ENCODE measurements at places on chromosomes 2 and 18.

DNA sequence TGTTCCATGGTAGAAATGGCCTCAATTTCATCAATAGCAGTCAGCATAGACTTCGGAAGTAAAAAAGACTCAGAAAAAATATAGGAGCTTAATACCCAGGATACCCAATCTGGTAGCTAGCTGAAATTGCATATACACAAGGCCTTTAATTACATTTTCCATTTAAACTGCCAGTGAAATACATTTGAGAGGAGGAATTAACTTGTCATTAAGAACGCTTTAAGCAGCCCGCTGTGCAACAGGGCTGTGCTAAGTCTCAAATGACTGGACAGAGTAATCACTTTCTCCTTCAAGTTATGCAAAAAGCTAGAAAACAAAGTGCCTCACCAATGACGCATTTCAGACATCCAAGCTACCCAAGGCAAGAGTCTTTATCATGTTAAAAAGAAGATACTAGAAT is 558.8 kb downstream of the MBD2 start:
- no peak for DNase-seq

- no peak for DNase-seq
These were observed 517.2 kb upstream of the ACVR2A start for GRCh38 chr2:147327613-147328012.

- DNase-seq, result no peak
These were observed 43.1 kb downstream of the MAP4K4 start for GRCh38 chr2:101740555-101740964.

GRCh38 chr18:61368001-61368400 is 34.8 kb downstream of the CDH20 start:
- DNase-seq, result no peak

- no peak for DNase-seq
These were observed 18.1 kb downstream of the ABCB11 start for GRCh38 chr2:169012812-169013627.

- DNase-seq, result no peak
These were observed 25.8 kb downstream of the GPR55 start for GRCh38 chr2:230899287-230899686.

DNA sequence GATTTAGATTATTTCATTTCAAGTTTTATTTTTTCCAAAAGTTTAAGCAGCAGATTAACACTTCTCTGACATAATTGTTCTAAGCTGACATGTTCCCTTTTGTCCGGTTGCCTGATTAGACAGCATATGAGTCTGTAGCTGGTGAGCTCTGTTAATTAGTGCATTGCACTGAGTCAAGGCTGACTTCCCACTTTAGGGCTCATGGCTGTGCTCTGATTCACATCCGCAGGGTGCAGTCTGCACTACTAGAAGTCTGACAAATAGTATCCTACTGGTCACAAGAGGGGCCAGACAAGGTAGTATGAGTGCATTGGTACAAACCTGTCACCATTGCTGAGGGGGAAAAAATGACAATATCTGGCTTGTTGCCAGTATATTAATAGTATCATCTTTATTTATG is 443.9 kb upstream of the ZNF804A start:
- DNase-seq, result no peak

- DNase-seq, result no peak
These were observed 438.2 kb downstream of the TSN start for GRCh38 chr2:122193622-122194021.

- no peak for DNase-seq
These were observed 311.2 kb upstream of the HDAC4 start for GRCh38 chr2:239711911-239712570.

DNA sequence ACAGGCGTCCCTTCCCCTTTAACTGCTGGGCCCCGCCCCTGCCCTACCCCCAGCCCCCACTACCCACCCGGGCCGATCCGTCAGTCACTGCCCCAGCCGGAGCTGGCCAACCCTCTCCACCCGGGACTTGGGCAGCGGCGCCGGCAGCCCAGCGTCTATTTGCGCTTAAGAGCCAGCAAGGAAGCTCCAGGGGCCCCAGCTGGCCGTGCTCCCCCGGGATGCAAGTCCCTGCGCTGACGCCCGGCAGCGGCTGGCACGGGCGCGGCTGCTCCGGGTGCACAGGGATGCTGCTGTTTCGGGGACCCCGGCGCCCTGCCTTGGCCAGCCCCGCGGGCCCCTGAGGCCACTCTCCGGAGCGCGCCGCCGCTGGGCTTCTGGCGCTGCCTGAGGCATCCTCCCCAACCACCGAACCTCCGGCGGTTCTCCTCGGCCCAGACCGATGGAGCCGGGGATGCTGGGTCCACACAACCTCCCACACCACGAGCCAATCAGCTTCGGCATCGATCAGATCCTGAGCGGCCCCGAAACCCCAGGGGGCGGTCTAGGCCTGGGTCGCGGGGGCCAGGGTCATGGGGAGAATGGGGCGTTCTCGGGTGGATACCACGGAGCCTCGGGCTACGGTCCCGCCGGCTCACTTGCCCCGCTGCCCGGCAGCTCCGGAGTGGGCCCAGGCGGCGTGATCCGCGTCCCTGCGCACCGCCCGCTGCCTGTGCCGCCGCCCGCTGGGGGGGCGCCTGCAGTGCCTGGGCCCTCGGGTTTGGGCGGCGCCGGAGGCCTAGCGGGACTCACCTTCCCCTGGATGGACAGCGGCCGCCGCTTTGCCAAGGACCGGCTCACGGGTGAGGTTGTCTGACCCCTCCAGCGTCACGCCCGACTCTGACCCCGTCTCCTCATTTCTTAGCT is at the start of gene TLX2:
Gene TLX2, plus strand, starts transcription at position 83 of the 903 bp plus-strand sequence. Its CDS starts 357 bp downstream, at position 440.
- no peak for DNase-seq

- no peak for DNase-seq
These were observed 40.1 kb upstream of the NPAS2 start for GRCh38 chr2:100779908-100780202.

DNA sequence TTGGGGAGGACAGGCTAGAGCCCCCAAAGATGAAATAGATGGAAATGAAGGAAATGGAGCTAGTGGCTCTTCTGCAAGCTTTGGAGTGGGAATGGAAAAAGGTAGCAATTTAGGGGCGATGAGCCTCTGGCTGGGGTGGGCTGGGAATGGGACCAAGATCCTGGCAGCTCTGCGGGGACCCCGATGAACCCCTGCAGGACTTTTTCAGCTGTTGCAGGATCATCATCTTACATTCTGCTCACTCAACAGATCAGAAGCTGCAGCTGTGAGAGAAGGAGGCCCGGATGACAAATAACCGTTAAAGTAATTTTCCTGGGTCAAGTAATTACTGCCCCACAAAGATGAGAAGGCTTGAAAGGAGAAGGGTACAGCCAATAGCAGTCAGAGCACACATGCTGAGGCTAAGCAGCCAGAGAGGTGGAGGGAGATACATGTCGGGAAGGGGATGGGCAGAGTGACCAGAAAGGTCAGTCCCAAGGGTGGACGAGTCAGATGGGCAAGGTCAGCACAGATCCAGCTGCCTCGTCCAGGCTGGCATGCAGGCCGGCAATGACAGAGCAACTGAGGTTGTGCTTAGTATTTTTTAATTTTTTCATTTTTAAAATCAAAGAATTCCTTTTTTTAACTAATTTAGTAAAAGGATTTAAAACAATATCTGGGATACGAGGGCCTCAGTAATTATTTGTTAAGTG is 245.0 kb upstream of the RAB6C start:
- no peak for DNase-seq

GRCh38 chr2:113225263-113226259 is 51.8 kb downstream of the PSD4 start:
- no peak for DNase-seq

- DNase-seq, result no peak
These were observed 42.0 kb upstream of the HS6ST1 start for GRCh38 chr2:128360711-128361110.

GRCh38 chr18:38940863-38941531 is 1375.4 kb upstream of the CELF4 start:
- DNase-seq, result peak; percentile 29

- no peak for DNase-seq
These were observed 11.9 kb downstream of the GAL3ST2 start for GRCh38 chr2:241788572-241788971.

DNA sequence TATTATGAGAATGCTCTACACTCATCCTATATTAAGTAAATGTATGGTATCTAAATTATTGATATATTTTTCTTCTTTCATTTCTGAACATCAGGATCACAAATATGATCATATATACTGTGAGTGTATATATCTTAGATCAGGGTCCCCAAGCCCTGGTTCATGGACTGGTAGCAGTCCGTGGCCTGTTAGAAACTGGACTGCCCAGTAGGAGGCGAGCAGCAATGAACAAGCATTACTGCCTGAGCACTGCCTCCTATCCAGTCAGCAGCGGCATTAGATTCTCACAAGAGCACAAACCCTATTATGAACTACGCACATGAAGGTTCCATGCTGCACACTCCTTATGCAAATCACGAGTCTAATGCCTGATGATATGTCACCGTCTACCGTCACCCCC is 1247.1 kb upstream of the NXPH2 start:
- no peak for DNase-seq

All from naive thymus-derived CD8-positive, alpha-beta T cell (primary cell).